ENCODE measurements at places on chromosomes 7 and 10.
A peak's percentile ranks its signal among the peaks of the same experiment; 100 is the strongest.

GRCh38 chr10:125331056-125331455 lies 170.7 kb upstream of the CTBP2 start:
- DNase-seq: no peak

DNA sequence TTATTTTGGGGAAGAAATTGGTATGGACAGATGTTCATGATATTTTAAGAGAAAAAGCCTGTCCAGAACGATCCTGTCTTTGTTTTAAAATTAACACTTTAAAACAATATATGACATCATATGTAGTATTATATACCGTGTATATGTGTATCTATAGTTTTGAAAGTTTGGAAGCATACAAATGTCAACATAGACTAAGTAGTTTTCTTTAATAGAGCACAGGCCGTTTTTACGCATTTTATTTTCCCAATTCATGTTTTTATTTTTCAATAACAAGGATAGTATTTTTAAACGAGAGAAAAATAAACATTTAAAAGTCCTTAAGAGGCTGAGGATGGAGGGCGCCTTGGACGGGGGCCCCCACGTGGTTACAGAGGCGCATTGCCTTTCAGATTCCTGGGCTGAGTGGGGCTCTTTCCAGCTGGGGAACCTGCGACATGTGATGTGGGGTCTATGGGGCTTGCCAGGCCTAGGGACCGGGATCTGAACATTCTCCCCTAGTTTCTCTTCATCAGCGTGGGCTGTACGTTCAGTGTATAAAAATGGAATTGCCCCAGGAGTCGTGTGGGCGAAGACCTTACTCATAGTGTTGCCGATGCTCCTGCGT lies 127.8 kb upstream of the ZNF746 start:
- peak; percentile 86 for DNase-seq

- peak; percentile 98 for DNase-seq
Measured at GRCh38 chr7:73899731-73900142, 38.8 kb downstream of the TMEM270 start.

DNA sequence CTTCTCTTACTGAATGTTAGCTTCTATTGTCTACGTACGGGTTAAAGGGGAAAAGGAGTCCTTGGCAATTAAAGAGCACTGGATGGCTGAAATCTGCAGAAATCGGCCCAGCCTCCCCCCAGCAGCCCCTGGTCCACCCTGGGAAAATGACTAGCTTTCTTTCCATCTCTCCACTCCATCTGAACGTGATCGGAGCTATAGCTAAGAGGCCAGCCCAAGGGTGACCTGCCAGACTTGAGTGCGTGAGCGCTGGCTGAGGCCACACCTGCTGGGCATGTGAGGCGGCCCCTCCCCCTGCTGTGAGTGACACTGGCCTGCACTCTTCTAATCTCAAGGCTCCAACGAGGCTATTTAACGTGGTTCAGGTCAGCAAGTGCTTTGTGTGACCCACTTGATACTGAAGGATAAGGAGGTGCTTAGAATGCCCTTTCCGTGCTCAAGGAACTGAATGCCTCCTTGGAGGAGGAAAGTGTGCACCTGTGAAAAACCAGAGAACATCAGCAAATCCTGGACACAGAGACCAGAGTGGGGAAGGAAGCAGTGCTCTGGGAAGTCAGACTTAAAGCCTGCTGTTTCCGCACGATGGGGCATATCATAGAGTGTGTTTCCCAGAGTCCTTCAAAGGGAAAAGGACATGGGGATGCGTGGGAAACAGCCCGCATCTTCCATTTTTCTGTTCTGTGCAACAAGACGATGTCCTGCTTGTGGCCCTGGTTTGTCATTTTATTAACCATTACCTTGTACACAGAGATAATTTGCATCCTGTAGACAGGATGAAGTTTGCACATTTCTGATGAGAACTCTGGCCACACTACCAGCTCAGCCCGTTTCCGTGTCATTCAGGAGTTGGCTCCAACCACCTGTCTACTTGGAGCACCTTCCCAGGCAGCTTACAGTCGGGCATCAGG lies 12.5 kb upstream of the MNX1 start:
- peak; percentile 11 for DNase-seq

GRCh38 chr10:3578159-3578558 lies 206.8 kb downstream of the KLF6 start:
- no peak for DNase-seq

DNA sequence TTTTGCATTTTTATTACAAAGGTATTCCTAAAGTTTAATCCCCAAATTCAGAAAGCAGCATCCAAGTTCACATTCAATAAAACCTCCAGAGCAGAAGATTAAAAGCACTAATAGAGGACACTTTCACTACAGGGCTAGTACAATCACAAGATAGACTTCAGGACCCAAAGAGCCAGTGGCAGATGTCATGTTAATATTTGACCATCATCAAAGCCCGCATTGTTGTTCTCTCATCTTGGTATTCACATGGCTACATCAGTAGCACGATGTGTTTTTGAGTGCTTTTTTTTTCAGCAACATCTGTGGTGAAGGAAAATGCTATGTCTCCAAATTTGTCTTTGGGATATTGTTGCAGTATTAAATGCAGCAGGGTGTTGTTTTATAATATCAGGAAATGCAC lies 134.3 kb downstream of the ARL4A start:
- DNase-seq: no peak

GRCh38 chr7:157832866-157833607 lies 496.2 kb downstream of the DNAJB6 start:
- DNase-seq: no peak

DNA sequence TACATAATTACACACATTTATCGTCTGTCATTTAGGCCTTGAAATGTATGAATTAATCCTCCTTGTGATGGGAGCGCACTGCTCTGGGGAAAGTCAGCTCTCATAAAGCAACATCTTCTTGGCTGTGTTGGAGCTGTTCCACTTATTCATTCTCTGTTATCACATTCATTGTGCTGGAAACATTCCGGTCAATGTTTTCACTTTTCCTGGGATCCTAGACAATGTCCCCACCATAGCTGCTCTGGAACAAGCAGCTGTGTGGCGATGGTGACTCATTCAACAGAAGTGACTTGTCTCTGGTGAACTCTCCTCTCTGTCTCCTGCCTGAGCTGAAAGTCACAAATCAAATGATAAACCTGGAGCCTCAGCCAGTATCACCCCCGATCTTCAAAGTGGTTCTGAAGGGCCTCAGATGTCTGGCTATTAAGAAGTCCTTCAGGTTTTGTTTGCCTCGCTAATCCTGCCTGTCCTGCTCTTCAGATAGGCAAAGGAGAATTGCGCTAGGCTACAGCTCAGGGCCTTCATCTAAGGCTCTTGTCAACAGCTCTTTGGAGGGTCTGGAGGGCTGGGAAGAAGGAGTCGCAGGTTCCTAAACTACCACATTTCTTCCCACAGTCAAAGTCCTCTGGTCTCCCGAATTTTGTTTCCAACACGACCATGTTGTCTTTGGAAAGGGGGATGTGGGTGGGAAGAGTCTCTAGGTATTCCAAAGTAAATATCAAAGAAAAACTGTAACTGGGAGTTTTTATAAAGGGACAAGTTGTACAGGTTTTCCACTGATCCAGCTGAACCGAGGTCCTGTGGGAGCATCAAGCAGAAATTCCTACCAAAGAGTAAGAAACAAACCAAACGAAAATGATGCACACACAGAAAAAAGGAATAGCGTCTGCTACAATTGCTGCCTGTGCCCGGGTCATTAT lies 29.3 kb downstream of the KLF6 start:
- DNase-seq: peak; percentile 56

DNA sequence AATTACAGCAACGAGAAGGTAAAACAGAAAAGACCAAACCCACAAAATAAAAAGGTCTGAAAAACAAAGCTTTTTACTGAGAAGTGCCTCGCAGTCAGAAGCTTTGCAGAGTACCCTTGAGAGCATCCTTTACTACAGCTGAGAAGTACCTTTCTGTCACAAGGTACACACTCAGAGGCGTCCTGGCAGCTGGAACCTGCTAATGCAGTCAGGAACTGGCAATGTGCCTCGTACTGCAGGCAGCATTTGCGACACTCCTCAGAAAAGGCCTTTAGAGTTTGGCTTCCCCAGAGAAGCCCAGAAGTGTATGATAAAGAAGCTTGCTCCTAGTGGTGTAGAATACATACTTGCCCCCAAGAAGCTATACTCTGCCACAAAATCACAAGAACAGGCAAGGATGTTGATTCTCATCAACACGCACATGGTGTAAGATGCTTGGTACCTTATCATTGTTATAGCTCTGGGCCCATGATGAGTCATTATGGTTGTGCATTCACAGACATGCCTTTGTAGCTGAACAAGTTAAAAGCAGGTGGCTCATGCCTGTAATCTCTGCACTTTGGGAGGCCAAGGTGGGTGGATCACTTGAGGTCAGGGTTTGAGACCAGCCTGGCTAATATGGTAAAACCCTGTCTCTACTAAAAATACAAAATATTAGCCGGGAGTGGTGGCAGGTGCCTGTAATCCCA lies 2.0 kb upstream of the GTPBP4 start:
- peak; percentile 73 for DNase-seq

GRCh38 chr7:85776691-85777345 lies 590.0 kb upstream of the SEMA3D start:
- DNase-seq: no peak

GRCh38 chr10:86970982-86971231 lies 2.6 kb downstream of the ADIRF start:
- DNase-seq: no peak

DNA sequence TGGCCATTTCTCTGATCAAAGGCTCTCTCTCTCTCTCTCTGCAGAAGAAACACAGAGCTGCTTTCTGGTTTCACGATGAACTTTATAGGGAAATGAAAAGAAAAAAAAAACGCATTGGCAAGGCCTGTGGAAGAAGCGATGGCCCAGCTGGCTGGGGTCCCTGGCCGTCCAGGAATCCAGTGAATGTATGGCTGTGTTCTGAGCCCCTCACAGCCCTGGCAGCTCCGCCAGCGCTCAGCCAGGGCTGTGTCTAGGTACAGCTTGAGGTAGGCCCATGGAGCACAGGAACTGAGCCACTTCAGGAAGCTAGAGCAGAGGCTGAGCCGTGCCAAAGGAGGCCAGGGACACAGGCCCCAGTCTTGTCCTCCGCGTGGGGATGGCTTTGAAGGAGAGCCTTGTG lies 13.1 kb upstream of the UCMA start:
- no peak for DNase-seq

DNA sequence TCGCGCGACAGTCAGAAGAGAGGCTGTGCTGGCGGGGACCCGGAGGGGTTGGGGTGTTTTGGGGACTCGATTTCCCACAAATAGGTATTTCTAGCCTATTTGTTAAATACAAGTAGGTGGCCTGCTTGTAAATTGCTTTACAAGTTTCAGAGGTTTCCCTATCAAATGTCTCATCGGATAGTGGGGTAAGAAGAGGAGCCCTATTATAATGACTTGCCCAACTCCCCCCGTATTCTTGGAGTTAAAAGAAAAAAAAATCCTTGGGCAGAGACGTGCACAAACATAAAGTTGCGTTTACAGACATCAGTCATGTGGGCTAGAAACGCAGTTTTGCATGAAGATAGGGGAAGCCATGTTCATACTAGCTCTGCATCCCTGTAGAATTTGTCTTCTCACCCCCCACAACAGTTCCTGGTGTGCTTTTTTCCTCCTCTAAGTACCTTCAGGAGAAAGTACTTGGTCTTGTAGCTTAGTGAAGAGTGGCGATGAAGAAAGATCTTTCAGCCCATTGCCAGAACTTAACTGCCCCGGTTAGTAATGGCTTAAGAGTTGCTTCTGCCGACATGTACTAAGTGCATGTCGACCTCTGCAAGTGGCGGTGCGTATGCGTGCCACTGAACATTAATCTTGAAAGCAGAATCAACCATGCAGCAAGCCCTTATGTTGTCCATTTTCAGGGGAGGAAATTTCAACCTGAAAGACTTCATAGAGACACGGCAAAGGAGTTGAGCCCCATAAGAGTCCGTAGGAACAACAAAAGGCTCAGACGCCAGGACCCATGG lies 832 bp upstream of the TIAL1 start:
- DNase-seq: no peak

GRCh38 chr10:110681023-110681681 lies 37.0 kb downstream of the RBM20 start:
- DNase-seq: peak; percentile 44

GRCh38 chr7:6032167-6032566 lies 991 bp downstream of the ANKRD61 start:
- DNase-seq: no peak

DNA sequence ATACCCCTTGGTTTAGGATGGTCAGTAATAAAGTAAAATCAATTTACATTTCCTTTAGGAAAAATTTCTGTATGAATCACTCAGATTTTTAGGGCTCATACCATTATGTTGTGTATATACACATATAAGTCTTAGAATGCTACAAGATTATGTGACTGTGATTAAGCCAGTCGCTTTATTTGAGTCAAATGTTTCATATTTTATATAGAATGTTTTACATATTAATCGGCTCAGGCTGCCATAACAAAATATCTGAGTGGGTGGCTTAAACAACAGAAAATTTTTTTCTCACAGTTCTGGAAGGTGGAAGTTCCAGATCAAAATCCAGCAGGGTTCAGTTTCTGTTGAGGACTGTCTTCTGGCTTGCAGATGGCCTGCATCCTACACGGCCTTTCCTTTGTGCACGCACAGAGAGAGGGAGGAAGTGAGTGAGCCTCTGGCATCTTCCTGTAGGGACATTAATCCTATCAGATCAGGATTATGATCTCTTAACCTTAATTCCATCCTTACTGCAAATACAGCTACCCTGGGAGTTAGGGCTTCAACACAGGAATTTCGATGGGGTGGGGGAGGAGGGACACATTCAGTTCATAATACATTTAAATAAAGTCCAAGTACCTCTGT lies 198.0 kb downstream of the PHF14 start:
- DNase-seq: no peak

DNA sequence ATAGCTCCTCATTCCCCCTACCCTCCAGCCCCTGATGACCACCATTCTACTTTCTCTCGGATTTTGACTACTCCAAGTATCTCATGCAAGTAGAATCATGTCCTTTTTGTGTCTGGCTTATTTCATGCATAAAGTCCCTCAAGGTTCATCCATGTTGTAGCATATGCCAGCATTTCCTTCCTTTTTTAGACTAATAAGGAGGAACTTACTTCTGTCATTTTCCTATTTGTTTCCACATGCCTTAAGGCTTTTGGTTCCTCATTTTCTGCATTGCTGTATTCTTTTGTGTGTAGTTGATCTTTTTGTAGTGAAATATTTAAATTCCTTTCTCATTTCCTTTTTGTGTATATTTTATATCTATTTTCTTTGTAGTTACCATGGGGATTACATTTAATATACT lies 376.9 kb downstream of the CALN1 start:
- no peak for DNase-seq

- no peak for DNase-seq
Measured at GRCh38 chr10:85212526-85212925, 884.1 kb downstream of the CCSER2 start.

GRCh38 chr7:137578541-137578940 lies 235.0 kb upstream of the PTN start:
- DNase-seq: no peak

GRCh38 chr7:11784769-11785536 lies 47.0 kb downstream of the THSD7A start:
- DNase-seq: no peak

- peak; percentile 89 for DNase-seq
Measured at GRCh38 chr7:84372155-84372621, 177.6 kb upstream of the SEMA3A start.

GRCh38 chr7:21616091-21616490 lies 73.3 kb downstream of the DNAH11 start:
- DNase-seq: no peak

Measured in Daoy (cell line).